ENCODE measurements at places on chromosomes 11 and 22.

- no peak for DNase-seq
Measured at GRCh38 chr11:108628326-108628725, 34.8 kb upstream of the EXPH5 start.

- DNase-seq, result no peak
Measured at GRCh38 chr22:23393721-23394320, 186.3 kb downstream of the IGLL1 start.

DNA sequence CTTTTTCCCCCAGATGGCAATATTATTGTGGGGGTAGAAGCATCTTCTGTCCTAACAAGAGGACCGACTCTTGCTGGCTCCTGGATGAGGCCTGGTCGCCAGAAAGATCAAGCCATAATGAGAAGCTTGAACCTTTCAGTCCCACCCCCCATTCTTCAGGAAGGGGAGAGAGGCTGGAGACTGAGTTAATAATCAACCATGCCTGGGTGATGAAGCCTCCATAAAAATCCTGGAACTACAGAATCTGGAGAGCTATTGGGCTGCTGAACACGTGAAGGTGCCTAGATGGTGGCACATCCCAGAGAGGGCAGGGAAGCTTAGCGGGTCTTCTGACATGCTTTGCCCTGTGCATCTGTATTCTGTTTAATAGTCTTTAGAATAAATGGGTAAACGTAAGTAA is 16.3 kb downstream of the AP5B1 start:
- DNase-seq, result no peak

- DNase-seq, result peak; percentile 43
Measured at GRCh38 chr11:35487532-35488078, 37.8 kb downstream of the PAMR1 start.

DNA sequence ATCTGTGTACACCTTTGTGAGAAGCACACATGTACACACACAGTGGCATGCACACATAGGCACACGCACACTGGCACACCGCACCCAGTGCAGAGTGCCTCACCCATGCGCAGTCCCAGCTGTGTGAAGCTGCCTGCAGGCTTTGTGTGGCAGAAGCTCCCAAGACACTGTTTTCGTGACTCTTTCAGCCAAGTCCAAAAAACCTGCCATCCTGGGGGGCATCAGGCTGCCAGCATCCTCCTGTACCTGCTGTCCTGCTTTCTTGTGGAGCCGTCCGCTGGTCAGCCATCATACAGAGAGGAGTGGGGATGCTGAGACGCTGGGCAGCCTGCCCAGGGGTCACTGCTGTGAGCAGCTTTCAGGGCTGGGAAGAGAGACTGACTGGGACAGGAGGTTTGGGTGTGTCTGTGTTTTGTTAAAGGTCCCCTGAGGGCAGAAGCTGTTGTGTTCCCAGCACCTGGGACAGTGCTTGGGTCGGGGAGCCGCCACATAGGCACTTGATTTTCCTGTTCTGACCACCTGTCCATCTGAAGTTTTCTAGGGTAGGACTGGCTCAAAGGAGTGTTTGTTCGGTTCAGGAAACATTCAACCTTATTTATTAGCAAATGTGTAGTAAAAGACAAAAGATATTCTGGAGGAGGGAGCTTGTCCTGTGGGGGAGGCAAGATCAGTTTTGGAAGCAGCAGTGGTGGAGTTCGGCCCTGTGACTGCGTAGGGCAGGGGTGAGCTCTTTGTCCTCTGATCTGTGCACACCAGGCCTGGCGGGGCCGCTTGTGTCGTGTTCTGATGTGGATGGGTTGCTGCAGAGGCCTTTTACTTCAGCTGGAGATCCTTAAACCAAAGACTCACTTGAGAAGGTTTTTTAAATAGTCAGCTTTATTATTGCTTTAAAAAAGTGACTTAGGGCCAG is 29.7 kb downstream of the AP2A2 start:
- DNase-seq, result no peak

DNA sequence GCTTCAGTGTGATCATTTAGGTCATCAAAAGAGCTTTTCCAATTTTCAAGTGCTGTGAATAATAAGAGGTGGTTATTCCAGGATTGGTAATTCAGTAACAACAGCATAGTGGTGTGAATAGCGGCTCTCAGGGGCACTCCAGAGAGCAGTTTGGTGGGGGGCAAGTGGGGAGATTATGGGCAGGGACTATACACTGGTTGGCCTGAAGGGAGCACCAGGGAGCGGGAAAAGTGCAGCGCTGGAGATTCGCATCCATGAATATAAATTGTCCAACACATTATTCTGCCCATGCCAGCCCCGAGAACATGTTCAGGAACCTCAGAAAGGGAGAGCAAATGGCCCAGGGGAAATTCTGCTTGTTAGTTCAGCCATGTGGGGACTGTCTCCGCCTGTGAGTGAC is 37.9 kb downstream of the OR6Q1 start:
- DNase-seq, result no peak

GRCh38 chr22:24331468-24332440 is 61.1 kb downstream of the SPECC1L start:
- no peak for DNase-seq

DNA sequence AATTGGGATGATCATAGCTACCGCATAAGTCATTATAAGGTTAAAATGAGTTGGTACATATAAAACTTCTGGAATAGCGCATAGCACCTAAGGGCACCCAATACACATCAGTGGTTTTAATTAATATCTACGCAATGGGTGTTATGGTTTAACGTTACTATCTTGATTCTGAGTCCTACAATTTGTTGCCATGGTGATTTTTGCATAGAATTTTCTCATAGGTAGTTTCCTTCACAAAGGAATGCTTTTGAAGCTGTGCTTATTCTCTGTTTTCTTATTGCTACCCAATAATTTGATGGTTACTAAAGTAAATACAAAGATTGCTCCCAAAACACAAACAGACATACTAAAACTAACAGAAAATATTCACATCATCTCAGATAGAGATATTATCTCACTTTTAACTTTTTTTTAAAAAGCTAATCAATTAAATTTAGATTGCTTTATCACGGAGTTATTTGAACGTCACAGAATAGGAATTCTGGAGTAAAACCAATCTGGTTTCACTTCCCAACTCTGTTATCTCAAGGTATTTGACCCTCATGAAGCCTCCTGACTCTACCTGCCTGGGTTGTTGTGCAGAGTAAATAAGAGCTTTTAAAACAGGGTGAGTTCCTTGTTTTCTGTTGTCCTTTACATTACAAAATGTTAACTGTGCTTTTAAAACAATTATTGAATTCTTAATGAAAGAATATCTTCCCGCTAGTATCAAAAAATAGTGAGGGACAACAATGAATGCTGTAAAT is 635.5 kb upstream of the CCDC90B start:
- DNase-seq, result no peak

DNA sequence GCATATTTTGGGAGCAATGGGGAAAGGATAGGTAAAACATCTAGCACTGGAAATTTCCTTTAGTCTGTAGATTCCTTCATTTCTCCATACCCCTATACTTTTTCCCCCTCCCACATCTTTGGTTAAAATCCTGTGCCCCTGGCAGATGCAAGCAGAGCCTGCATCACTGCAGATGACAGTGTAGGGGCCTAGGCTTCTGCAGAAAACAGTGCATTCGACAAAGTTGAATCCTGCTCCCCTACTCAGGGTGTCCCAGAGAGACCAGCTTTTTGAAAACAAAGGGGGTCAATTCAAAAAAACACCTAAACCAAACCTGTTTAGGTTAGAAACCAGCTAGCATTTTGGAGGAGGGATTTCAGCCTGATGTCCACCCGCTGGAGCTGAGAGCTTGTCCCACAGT is 43.8 kb upstream of the BLID start:
- no peak for DNase-seq

DNA sequence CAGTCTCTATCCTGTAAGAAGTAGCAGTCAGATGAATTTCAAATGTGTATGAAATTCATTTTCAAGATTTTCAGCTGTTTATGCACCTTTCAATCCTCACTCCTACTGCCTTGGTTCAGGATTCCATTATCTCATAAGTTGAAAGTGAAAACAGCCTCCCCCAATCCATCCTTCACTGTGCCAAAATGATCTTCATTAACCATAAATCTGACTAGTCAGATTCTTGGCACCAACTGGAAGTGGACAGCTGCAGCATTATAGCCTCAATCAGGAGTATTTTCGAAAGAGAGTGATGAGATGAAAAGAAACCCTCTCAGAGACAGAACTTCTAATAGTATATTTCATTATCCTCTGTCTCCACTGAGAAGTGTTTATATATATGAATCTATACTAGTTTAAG is 365.3 kb upstream of the PDGFD start:
- no peak for DNase-seq

GRCh38 chr22:30880847-30881246 is 87.7 kb downstream of the MORC2 start:
- no peak for DNase-seq

DNA sequence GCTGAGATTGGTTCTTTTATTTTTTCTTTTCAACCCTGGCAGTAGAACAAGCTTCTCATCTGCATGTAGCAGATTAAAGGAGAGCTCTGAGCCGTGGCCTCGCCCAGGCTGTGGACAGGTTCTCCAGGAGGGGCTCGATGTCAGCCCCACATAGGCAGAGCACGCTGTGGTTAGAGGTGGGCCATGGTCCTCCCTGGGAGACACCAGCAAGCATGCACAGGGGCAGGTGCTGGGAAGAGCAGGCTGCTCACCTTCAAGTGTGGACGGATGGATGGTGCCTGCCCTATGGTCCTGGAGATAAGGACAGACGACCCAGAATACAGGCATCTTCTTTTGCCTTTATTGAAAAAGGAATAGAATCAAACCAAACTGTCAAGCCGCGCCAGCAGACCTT is 634.8 kb downstream of the BRD1 start:
- DNase-seq, result no peak

DNA sequence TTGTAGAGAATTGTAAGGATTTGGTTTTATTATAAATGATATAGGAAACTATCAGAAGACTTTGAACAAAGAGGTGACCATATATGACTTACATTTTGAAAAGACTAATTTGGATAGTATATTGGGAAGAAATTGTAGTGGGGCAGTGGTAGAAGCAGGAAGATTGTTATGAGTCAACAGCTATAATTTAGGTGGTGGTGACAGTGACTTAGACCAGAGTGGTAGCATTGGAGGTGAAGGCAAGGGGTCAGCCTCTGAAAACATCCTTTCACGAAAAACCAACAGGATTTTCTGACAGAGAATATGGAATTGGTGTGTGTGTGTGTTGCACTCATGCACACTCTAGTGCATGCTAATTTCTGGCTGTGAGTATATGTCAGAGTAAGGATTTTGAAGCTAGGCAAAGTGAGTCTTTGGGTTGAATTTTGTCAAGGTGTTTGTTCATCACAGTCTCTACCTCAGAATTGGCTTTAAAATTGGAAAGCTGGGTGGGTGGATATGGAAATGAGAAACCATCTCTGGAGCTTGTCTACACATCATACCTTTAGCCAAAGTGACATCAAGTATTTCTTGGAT is 8.2 kb upstream of the HBE1 start:
- DNase-seq, result no peak

DNA sequence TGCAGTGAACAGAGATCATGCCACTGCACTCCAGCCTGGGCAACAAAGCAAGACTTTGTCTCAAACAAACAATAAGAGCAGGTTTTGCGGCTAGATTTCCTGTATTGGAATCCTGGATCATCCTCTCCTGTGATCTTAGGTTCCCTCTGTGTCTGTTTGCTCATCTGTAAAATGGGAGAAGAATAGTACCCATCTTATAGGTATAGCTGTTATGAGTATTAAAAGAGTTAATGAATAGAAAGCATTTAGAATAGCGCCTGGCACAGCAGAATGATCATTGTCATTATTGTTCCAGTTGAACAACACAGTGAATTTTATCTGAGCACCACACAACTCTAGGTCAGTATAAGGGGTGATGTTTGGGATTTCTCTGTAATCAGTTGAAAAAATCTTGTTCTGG is 10.8 kb downstream of the MARK2 start:
- DNase-seq, result no peak

- DNase-seq, result peak; percentile 32
Measured at GRCh38 chr11:45933131-45933831, 10.8 kb downstream of the LARGE2 start.

GRCh38 chr22:32535531-32536190 is 61.0 kb downstream of the FBXO7 start:
- no peak for DNase-seq

GRCh38 chr22:32477596-32477995 is 3.0 kb downstream of the FBXO7 start:
- DNase-seq, result no peak

DNA sequence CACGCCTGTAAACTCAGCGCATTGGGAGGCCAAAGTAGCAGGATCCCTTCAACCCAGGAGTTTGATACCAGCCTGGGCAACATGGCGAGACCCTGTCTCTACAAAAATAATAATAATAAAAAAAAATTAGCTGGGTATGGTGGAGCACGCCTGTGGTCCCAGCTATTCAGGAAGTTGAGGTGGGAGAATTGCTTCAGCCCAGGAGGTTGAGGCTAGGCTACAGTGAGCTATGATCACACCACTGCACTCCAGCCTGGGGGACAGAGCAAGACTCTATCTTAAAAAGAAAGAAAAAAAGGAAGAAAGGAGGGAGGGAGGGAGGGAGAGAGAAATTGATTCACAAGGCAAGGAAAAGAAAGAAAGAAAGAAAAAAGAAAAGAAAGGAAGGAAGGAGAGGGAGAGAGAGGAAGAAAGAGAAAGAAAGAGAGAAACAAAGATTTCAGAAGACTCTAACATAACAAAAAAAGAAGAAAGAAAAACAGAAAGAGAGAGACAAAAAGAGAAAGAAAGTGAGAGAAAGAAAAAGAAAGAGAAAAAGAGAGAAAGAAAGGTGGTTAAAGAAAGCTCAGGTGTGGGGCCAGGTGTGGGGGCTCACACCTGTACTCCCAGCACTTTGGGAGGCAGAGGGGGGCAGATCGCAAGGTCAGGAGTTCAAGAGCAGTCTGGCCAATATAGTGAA is 37.3 kb upstream of the MYH9 start:
- DNase-seq, result no peak

DNA sequence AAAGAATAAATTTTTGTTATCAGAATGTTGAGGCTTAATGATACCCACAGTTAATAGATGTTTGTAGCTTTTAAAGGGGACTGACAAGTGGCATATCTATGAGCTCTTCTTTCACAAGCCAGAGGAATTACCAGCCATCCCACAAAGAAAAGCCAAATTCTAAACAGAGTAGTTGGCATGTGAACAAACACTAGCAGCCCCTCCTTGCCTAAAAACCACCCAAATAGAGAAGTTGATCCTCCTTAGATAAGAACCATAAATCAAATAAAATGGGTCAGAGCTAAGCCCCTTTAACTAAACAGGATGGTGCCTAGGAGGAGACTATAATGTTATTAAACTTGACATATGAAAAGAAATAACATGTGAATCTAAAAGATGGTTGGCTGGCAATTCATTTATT is 11.4 kb downstream of the LPXN start:
- no peak for DNase-seq

GRCh38 chr11:1220941-1221721 is 1.7 kb upstream of the MUC5B start:
- DNase-seq, result no peak

Measured in NCI-H2081 (cell line).